ENCODE measurements at places on chromosomes 16 and 17.

- no peak for DNase-seq
These were observed 12.1 kb upstream of the COTL1 start for GRCh38 chr16:84630009-84630408.

GRCh38 chr16:46889942-46890300 lies 5.8 kb downstream of the GPT2 start:
- no peak for DNase-seq

GRCh38 chr16:10888320-10888937 lies 11.4 kb downstream of the CIITA start:
- DNase-seq = no peak

DNA sequence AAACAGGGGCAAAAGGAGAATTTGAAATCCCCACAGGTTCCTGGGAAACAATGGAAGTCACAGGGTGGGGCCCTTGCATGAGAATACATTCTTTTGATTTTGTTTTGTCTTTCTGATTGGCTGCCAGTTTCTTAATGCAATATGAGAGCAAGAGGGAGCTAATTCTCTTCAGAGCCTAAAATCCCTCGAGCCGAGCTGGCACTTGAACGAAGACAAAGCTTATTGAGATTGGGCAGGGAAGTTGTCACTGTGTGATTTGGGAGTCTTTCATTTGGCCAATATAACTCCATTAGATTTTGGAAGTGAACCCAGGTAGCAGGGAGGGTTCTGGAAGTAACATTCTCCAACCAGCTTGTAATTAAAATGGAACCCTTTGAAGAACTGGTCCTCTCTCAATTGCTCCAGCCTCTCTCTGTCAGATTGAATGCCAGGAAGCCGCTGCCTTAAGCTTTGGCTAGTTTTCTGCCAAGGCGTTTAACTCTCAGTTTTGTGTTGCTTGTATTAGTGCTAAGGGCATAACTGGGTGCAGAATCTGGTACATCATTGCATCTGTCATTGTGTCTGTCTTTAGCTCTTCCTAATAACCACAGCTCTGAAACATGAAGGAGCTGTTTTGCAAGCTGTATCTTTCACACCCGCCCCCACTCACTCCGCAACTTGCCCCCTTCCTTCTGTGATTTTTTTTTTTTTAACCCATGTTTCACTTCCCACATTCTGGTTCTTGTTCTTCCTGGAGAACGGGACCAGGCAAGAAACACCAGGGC lies 272.0 kb downstream of the MAF start:
- DNase-seq = no peak

GRCh38 chr16:21277927-21278706 lies at the start of gene CRYM:
Gene CRYM, minus strand, starts transcription at chr16:21278290. Its CDS starts 39 bp downstream, at chr16:21278251.
- DNase-seq = no peak

DNA sequence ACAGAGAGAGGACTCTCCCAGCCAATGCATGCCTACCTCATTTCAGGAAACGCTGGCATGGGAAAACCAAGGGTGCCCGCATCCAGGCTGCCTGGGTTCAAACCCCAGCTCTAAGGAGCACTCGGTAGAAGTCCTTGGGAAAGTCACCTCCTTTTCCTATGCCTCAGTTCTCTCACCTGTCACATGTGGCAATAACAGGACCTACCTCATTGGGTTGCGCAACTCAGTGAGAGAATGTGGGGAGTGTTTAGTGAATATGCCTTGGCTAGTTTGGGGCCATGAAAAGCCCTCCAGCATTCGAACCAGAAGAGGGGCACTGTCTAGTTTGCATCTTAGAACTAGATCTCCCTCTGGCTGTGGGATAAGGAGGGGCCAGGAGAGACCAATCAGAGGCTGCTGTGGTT lies 9.0 kb upstream of the NXPH3 start:
- DNase-seq = no peak

DNA sequence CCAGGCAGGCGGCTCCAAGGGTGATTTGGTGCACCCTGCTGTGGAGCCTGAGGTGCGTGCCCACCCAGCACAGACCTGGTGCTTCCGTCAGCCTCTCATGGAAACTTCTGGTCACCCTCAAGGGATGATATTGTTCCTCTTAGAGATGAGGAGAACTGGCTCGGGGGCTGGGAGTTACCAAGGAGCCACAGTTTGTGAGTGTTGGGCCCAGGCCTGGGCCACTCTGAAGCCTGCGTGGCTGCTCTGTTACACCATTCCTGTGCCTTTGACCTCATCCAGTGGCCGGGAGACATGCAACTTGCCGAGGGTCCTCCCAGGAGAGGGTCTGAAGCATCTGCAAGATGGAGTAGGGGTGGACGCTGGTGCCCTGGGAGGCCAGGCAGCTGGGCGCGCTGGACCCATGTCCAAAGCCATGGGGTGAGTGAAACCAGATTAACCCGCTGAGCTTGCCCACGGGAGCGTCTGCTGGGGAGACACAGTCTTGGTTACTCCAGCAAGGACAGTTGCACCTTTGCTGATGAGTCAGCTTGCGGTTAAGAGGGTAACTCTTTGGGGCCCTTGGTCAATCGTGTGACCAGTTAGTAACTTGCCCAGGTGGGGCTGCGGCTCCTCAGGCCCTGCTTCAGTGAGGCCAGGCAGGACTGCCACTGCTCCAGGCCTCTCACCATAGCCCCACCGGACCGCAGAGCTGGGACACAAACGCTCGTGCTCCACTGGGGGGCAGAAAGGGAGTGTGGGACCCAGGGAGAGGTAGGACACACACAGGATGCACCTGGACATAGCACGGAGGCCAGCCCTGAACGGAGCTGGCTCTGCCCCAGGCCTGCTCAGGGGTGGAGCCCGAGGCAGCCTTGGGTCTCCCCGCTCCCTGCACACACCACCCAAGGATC lies 7.5 kb downstream of the C16orf90 start:
- DNase-seq = no peak

DNA sequence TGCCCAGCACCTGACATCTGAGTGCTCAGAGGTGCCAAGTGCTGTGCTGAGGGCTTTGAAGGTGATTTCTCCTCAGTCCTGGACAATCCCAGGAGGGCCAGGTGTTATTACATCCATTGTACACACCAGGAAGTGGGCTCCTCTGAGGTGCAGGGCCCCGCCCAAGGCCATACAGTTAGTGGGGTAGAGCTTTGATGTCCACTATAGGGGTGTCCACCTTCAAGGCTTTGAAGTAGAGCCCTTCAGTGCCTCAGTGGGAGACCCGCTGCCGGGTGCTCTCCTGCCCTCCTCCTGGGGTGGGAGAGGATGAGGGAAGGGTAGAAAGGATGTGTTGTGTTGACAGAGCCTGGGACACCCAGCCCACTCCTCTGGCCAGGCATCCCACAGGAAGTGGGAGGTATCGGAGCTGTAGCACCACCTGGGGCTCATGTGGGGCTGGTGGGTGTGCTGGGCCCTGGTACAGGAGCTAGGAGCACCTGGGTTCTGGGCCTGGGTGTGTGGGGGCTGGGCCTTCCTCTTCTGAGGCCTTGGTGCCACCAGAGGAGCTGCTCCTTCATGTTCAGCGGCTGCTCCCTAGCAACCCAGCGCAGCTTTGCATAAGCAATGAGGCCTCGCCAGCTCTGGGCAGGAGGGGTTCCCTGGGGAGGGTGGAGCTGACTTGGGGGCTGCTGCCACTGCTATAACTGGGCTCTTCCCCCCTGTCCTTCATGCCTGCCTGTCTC lies 7.4 kb downstream of the LASP1 start:
- no peak for DNase-seq

- no peak for DNase-seq
These were observed 227.3 kb downstream of the HS3ST3A1 start for GRCh38 chr17:13374203-13375143.

DNA sequence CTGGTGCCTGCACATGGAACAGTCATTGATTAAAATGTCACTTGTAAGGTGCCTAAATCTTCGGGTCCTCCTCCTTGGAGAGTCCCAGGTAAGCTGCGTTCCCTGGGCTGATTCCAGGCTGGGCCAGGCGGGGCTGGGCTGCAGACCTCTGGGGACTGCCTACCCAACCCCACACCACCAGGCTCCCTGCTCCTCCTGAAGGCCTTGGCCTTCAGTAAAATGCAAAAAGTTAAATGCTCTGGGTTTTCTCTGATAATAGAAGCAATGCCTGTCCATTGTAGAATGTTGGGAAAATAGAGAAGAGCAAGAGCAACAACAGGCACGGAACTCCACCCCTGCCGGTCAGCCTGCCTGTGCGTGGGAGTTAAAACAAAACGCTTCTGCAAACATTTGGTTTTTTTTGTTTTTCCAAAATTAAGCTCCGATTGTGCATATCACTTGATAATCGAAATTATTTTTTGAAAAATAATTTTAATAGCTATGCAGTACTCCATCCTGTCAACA lies 363.9 kb downstream of the SEC14L1 start:
- no peak for DNase-seq
